Kidney epithelial cell (primary cell): ENCODE measurements at places on chromosomes 1 and 21. TPM values are rescaled to one million over a fixed set of nuclear protein-coding genes. Genes with fewer than 3 reads are reported as not detected.

DNA sequence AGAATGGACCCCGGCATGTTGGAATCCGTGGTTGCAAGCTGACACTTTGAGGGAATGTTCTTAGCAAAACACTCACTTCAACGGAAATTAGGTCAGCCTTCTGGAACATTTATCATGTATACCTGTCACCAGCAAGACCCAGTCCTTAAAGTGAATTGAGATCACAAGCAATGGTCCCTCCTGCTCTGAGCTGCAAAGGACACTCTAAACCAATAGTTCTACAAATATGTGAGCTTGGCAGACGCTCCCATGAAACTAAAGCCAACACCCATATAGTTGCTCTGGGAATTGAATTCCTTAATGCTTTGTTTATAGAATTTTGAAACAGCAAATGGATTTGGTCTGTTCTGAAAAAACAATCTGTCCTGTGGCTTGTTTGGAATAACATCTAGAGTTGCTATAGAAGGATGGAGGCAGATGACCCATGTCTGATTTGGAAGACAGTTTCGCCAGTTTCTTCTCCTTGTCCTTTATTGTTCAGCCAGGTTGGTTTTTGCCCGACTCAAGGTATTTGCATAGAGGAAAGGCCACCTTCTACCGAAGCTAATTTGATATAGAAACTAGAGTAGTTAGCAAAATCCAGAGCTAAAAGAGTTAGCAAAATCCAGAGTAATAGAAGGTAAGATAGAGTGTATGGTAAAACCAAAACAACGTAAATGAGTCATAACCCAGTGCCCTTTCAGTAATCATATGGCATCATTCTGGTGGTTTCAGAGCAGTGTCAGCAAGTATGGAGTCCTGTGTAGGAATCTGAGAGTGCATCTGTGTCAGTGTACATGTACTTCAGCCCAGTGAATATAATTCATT is 236.2 kb downstream of the NFIA start:
- DNase-seq: no peak

MAP3K7CL gene
- 1.4 and 3.0 TPM in 2 replicates for total RNA-seq

BTBD19 gene
- total RNA-seq: 3.8 and 4.4 TPM in 2 replicates

DNALI1 gene
- total RNA-seq: 8.7 and 12.9 TPM in 2 replicates

IPO9 gene
- 20.8 and 23.6 TPM in 2 replicates for total RNA-seq

ASCL5 gene
- total RNA-seq: not detected in 2 replicates
